ENCODE measurements at places on chromosomes 7 and 10. TPM values are rescaled to one million over a fixed set of nuclear protein-coding genes. Genes with fewer than 3 reads are reported as not detected.

GRCh38 chr7:116966601-116967000, 13.3 kb downstream of the ST7 start:
- no peak for DNase-seq

- no peak for DNase-seq
These were observed 79.1 kb downstream of the VTI1A start for GRCh38 chr10:112526139-112526538.

- DNase-seq, result no peak
These were observed 117.8 kb downstream of the GRK5 start for GRCh38 chr10:119325131-119325530.

DNA sequence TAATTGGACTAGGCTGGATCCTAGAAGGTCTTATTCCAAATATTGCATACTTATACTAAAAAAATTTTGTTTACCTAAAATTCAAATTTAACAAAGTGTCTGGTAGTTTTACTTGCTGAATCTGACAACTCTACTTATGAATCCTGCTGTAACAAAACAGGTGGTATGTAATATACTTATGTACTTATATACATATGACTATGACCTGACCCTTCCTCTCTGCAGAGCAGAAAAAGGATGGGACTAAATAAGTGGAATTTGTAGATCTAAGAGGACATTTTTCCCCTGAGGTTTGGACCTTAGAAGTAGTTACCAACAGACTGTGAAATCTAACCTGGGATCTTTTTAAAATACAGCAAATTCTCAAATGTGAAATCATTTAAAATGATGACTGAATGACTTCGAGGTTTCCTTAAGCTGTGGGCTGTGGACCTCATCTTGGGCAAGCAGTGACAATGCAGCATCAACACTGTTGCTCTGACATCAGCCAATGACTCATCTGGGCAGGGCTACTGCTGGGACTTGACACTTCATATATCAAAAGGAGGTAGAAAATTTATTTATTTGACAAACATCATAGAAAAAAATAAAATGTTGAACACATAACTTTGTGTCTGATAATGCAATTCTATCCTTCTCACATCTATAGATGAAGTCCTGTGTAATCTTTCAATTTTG, 73.6 kb downstream of the RELN start:
- DNase-seq, result no peak

- no peak for DNase-seq
These were observed 32.0 kb downstream of the TSPAN14 start for GRCh38 chr10:80485946-80486764.

DNA sequence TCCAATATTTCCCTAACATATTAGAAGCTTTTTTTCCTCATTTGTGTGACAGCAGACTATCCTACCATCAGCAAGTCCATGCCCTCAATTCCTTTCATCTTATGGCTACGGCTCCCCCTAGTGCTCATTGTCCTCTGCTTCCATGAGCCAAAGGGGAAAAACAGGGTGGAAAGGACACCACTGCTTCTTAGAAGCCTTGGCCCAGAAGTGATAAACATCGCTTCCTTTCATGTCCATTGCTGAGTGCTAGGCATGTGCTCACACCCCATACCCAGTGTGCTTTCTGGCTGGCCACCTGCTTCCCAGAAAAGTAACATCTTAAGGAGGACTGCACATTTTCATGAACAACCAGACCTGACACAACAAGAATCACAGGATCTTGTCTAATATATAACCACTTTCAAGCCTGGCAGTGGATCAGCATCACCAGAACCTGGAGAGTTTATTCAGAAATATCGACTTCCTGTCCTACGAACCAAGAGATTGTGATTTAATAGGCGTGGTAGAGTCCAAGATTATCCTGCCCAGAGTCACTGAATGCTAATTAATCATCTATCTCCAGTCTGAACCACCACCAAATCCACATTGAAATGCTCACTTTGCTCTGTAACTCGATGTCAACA, 650.5 kb upstream of the SORCS1 start:
- DNase-seq, result peak; percentile 47

GRCh38 chr7:117716707-117717299, 156.4 kb downstream of the CTTNBP2 start:
- DNase-seq, result no peak

DNA sequence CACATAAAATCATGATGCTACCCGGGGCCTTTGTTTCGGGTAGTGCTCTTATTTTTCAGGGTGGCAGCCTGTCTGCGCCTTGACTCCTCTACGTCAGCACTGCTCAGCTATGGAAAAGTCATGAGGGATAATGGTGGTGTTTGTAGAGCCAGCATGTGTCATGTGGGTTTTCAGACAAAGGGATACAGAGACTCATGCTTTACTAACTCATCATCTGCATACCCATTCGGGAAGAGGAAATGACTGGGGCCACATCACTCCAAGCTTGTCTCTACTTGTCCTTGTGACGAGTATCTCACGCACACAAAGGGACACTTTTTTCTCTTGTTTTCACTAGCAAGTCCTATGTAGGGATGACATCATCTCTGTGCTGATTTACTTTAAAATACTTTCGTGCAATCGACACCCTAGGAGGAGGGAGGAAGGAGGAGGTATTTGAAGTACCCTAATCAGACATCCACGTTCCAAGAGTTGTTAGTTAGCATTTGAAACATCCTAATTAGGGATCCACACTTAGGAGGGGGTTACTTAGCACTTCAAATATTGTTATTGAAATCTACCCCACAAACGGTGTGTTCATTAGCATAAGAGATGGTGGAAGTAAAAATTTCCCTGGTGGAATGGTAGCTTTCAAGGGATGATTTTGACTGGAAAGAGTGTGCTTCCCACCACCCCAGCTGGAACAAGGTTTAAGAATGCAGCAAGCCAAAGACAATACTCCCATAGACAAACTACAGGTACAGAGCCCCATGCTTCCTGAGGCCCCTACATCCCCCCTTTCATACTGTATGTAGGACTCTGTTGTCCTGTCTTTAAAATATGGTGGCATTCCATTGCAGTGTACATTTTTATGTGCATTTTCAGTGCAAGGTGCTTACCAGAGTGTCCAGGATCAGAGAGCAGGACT, 52.0 kb downstream of the THNSL1 start:
- DNase-seq, result no peak

DNA sequence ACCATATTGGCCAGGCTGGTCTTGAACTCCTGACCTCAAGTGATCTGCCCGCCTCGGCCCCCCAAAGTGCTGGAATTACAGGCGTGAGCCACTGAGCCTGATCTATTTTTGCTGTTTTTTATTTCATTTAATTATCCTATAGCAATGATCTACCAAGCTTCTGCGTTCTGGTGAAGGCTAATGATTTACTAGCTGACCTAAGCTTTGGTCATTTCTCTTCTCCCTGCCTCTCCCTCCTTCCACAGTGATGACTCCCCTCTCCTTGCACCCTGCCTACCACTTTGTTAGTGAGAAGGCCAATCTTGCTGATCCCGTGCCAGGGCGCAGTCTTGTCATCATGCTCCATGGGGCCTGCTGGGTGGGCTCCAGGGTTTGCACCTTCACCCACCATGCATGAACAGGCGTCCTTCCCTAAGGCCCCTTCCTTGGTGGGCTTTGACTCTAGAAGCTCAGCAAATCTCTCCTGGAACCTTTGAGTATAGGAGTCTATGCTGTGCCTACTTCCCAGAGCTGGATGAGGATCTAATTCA, 11.9 kb upstream of the ZCCHC24 start:
- no peak for DNase-seq

GRCh38 chr7:137462074-137462715, 118.7 kb upstream of the PTN start:
- DNase-seq, result no peak

DNA sequence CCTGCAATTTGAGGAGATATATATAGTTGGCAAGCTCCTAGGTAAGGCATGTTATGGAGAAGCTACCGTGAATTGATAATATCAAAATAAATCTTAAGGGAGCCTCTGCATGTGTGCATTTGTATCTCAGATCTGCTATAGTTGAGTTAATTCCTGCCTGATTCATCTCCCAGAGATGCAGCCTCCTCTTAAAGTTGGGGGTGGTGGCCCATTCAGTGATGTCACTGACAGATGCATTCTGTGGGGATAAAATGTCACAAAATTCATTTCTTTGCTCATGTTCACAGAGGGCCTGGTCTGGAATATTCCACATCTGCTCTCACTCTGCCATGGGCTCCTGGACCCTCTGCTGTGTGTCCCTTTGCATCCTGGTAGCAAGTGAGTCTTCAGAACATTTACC, 185.8 kb upstream of the PRSS1 start:
- no peak for DNase-seq

DNA sequence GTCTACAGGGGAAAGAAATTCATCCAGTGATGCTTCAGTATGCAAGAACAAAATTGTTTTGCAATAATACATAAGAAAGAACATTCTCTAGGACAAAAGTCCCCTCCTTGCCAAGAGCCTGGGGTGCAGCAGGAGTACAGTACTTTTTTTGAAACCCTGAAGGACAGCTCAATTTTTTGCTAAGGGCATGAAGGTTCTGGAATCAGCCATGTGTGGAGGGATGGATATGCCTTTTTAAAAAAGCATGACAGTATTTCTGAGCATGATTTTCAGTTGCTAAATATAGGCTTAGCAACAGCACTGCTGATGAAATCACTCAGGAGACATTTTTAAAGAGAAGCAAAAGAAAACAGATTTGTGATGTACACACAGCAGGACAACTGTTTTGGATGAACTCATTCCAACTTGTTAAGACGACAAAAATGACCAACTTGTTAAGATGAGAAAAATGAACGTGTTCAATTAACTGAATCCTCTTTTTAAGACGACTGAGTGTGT, 39.3 kb downstream of the HBP1 start:
- DNase-seq, result no peak

GRCh38 chr10:79604294-79604693, 6.4 kb upstream of the SFTPA1 start:
- no peak for DNase-seq

GRCh38 chr7:139066315-139066714, 30.5 kb upstream of the ZC3HAV1L start:
- no peak for DNase-seq

DNA sequence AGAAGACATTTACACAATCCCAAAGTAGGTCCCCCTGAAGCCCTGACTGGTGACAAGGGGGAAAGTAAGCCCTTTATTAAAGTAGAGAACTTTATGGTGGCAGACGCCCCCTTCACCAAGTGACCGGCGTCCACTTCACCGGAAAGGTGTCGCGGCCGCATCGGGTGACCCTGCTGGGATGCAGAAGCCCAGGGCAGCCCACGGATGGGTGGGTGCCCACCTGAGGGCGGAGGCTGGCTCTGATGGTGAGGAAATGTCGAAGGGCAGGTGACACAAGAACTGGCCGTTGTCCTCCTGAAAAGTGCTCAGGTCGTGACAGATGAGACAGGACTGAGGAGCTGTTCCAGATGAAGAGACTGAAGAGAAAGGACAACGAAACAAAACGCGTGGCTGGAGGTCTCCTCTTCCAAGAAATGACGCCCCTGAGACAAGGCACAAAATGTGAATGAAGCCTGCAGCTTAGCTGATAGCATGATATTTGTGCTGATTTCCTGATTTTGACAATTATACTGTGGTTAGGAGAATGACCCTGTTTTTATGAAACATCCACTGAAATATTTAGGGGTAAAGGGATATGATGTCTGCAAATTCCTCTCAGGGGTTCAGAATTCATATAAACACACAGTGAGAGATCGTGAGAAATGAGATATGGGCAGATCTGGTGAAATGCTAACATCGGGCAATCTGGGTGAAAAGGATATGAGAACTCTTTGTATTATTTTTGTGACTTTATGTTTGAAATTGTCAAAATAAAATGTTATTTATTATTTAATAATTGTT, 123.9 kb downstream of the PRKAG2 start:
- DNase-seq, result no peak

DNA sequence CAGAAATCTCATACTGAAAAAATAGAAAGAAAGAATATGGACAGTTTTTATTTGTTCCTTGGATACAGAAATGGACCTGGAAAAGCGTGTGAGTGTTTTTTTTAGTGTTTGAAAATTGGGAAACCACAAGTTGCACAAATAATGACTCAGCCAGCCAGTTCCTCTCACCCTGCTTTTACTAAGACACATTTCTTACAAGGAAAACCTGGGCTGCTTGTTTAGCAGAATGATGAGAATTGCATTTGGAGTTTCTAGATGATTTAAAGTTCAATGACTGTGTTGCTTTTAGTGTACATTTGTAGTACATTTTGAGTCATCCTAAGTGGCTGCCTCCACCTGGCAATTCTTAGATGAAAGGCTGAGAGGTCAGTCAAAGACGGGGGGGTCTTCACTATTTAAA, 218.7 kb downstream of the ABCA13 start:
- no peak for DNase-seq

GRCh38 chr10:95628786-95629185, 27.7 kb downstream of the ALDH18A1 start:
- DNase-seq, result no peak

- no peak for DNase-seq
These were observed 26.7 kb downstream of the CREB3L2 start for GRCh38 chr7:137975221-137975620.

GRCh38 chr7:85415743-85416142, 228.9 kb upstream of the SEMA3D start:
- DNase-seq, result no peak

- DNase-seq, result no peak
These were observed 284.7 kb downstream of the BICC1 start for GRCh38 chr10:58797356-58797755.

GRCh38 chr10:30028738-30029030, 30.7 kb downstream of the JCAD start:
- DNase-seq, result no peak

DNA sequence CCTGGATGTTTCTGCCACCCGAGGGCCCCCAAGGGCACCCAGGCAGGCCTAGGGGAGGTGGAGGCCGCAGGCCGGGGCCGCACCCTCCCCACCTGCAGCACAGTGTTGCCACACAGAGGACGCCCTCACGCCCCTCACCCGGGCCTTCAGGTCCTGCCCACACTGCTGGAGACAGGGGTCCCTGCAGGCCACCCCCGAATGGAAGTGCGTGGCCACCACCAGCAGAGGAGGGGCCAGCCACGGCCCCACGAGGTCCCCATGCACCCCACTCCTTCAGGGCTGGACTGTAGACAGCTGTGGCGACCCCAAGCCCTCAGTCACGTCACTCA, 35.4 kb downstream of the ADAP1 start:
- DNase-seq, result peak; percentile 69

GRCh38 chr10:77287647-77288120, 349.9 kb downstream of the KCNMA1 start:
- DNase-seq, result no peak

Gene COL17A1
- total RNA-seq, result 0.48 TPM

Gene GIMAP8
- total RNA-seq, result 15.4 TPM

Gene COL26A1
- not detected for total RNA-seq

Gene ACSM6
- total RNA-seq, result not detected

Gene OR2A7
- total RNA-seq, result 1.9 TPM

Gene ADAM8
- total RNA-seq, result 7.0 TPM

Gene MYL7
- 1.4 TPM for total RNA-seq

Gene SEM1
- 40.6 TPM for total RNA-seq

Gene OR13A1
- not detected for total RNA-seq

Gene PLXNA4
- total RNA-seq, result 24.9 TPM

Gene AKR1C3
- total RNA-seq, result 29.6 TPM

Gene CCDC172
- not detected for total RNA-seq

Gene BZW2
- total RNA-seq, result 31.3 TPM

Gene GJD4
- total RNA-seq, result not detected

Gene GRM8
- not detected for total RNA-seq

Gene TBL2
- 21.7 TPM for total RNA-seq

Gene CYP3A4
- not detected for total RNA-seq

Gene EVX1
- total RNA-seq, result not detected

All from posterior vena cava (tissue), 2 donors.